ENCODE measurements at places on chromosomes 4 and X. TPM values are rescaled to one million over a fixed set of nuclear protein-coding genes. Genes with fewer than 3 reads are reported as not detected.

GRCh38 chr4:184662236-184662635, 12.7 kb downstream of the PRIMPOL start:
- H3K4me1 ChIP-seq = no peaks in the 10 kb centered on the region
- DNase-seq = no peak
- H3K4me3 ChIP-seq = no peak overlapping the region
- H3K27ac ChIP-seq = no peak overlapping the region

GRCh38 chr4:128517739-128518510, 230.3 kb upstream of the PGRMC2 start:
- H3K4me3 ChIP-seq = no peak overlapping the region
- no peaks in the 10 kb centered on the region for H3K27me3 ChIP-seq
- peaks cover 33% of the 10 kb centered on the region for H3K4me1 ChIP-seq
- H3K36me3 ChIP-seq = no peaks in the 10 kb centered on the region
- peak overlapping the region; percentile 79 for H3K27ac ChIP-seq

GRCh38 chr4:155837203-155837796, 28.8 kb downstream of the ASIC5 start:
- no peaks in the 10 kb centered on the region for H3K36me3 ChIP-seq
- no peaks in the 10 kb centered on the region for H3K27me3 ChIP-seq
- no peaks in the 10 kb centered on the region for H3K4me1 ChIP-seq
- DNase-seq = no peak
- H3K27ac ChIP-seq = no peak overlapping the region

GRCh38 chrX:53155512-53156206, 61.7 kb downstream of the KANTR start:
- no peak overlapping the region for H3K4me3 ChIP-seq
- H3K27me3 ChIP-seq = peaks cover 6% of the 10 kb centered on the region
- peaks cover 4% of the 10 kb centered on the region for H3K4me1 ChIP-seq
- peaks cover 5% of the 10 kb centered on the region for H3K36me3 ChIP-seq

- H3K27ac ChIP-seq = peak overlapping the region; percentile 88
- no peak overlapping the region for H3K4me3 ChIP-seq
- DNase-seq = no peak
- H3K4me1 ChIP-seq = peaks cover 20% of the 10 kb centered on the region
These were observed 237.9 kb downstream of the ARHGAP10 start for GRCh38 chr4:147969573-147970385.

GRCh38 chrX:115696039-115696438, 135.1 kb downstream of the PLS3 start:
- no peaks in the 10 kb centered on the region for H3K36me3 ChIP-seq
- H3K27ac ChIP-seq = no peak overlapping the region
- H3K4me3 ChIP-seq = no peak overlapping the region
- DNase-seq = no peak
- H3K4me1 ChIP-seq = no peaks in the 10 kb centered on the region
- H3K27me3 ChIP-seq = peaks cover 3% of the 10 kb centered on the region

DNA sequence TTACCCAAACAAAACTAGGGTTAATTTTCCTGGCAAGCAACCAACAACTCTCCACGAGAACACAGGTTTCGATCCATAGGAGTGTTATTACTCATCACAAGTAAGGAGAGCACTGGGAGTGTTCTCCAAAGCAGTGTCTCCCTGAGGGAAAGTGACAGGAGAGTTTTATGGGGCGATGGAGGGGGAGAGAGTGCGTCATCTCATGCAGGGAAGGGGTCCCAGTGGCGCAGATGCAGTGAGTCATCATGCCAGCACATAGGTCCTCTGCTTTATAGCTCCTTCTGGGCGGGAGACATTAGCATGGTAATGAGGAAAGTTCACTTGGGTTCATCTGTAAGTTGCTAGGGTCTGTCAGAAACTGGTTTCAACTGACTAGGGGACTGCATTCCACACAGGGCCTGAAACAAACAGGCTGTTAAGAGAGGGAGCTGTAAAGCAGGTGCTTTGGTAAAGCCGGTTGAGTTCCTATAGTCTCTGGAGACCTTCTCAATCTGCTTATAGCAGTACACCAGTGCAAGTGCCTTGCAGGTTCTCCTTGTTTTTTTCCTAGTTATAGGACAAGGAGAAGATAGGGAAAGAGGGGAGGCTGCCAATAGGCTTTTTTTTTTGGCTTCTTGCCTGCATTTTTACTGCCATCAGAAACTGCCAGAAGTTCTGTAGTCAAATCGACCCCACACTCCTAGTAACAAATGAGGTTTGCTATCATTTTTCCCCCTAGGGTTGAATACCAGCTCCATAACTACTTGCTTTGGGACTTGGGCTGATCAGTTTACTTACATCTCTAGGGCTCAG, 12.8 kb upstream of the BOD1L1 start:
- DNase-seq = no peak
- no peak overlapping the region for H3K27ac ChIP-seq
- no peaks in the 10 kb centered on the region for H3K36me3 ChIP-seq
- no peak overlapping the region for H3K4me3 ChIP-seq
- H3K4me1 ChIP-seq = no peaks in the 10 kb centered on the region

- no peak for DNase-seq
- no peaks in the 10 kb centered on the region for H3K27me3 ChIP-seq
- H3K27ac ChIP-seq = no peak overlapping the region
- H3K4me3 ChIP-seq = no peak overlapping the region
These were observed 30.8 kb upstream of the CD40LG start for GRCh38 chrX:136616987-136617685.

DNA sequence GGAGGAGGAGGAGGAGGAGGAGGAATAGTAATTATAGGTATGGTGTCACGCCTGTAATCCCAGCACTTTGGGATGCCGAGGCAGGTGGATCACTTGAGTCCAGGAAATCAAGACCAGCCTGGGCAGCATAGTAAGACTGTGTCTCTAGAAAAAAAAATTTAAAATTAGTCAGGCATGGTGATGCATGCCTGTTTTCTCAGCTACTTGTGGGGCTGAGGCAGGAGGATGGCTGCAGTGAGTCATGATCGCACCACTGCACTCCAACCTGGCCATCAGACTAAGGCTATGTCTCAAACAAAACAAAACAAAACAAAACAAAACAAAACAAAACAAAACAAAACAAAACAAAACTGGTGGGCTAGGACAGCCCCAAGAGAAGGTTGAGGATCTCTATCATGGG, 3.0 kb downstream of the STARD8 start:
- H3K27me3 ChIP-seq = peaks cover 5% of the 10 kb centered on the region
- no peaks in the 10 kb centered on the region for H3K36me3 ChIP-seq
- H3K4me3 ChIP-seq = no peak overlapping the region
- H3K27ac ChIP-seq = no peak overlapping the region

- H3K36me3 ChIP-seq = no peaks in the 10 kb centered on the region
- no peak overlapping the region for H3K27ac ChIP-seq
- peaks cover 5% of the 10 kb centered on the region for H3K27me3 ChIP-seq
- no peaks in the 10 kb centered on the region for H3K4me1 ChIP-seq
- no peak for DNase-seq
These were observed 935.5 kb downstream of the ADGRL3 start for GRCh38 chr4:62135565-62136156.

- no peaks in the 10 kb centered on the region for H3K36me3 ChIP-seq
- H3K27ac ChIP-seq = no peak overlapping the region
- H3K4me1 ChIP-seq = peaks cover 4% of the 10 kb centered on the region
- no peak for DNase-seq
These were observed 37.1 kb upstream of the SETD7 start for GRCh38 chr4:139593091-139593564.

- H3K27ac ChIP-seq = no peak overlapping the region
- peak overlapping the region; percentile 89 for H3K4me3 ChIP-seq
- H3K36me3 ChIP-seq = no peaks in the 10 kb centered on the region
- H3K27me3 ChIP-seq = no peaks in the 10 kb centered on the region
- peaks cover 13% of the 10 kb centered on the region for H3K4me1 ChIP-seq
- peak; percentile 15 for DNase-seq
These were observed 1.3 kb downstream of the TBL1X start for GRCh38 chrX:9466124-9466495.

DNA sequence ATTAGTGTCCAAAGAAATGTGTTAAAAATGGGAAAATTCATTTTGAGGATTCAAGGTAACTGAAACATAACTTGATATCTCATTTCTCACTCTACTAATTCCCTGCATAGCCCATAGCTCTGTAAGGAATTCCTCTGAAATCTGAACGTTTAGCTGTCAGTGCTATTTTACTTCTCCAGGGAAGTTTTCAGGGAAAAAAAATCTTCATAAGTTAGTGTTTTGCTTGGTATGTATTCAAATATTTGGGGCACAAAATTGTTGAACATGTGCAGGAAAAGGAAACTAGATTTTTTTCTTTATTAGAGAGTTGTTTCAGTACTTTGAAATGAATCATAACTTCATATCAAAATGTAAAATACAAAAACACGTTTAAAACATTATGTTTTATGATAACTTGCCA, 891.4 kb downstream of the CENPC start:
- no peak overlapping the region for H3K4me3 ChIP-seq
- no peak for DNase-seq
- no peaks in the 10 kb centered on the region for H3K4me1 ChIP-seq
- H3K27me3 ChIP-seq = no peaks in the 10 kb centered on the region

The POU4F2 gene
- total RNA-seq = 0.59 TPM

The RENBP gene
- 19.3 TPM for total RNA-seq

The NLRP2B gene
- not detected for total RNA-seq

The CEP44 gene
- total RNA-seq = 9.5 TPM

The WNK3 gene
- 12.5 TPM for total RNA-seq

The HTN3 gene
- not detected for total RNA-seq

The MTMR8 gene
- total RNA-seq = 3.4 TPM

The RASSF6 gene
- not detected for total RNA-seq

The SH3BP2 gene
- 150 TPM for total RNA-seq

The RHOXF2B gene
- not detected for total RNA-seq

The BTK gene
- total RNA-seq = 9.4 TPM

The PAGE2 gene
- total RNA-seq = not detected
